ENCODE measurements at places on chromosomes 1 and 21.
A peak's percentile ranks its signal among the peaks of the same experiment; 100 is the strongest.

DNA sequence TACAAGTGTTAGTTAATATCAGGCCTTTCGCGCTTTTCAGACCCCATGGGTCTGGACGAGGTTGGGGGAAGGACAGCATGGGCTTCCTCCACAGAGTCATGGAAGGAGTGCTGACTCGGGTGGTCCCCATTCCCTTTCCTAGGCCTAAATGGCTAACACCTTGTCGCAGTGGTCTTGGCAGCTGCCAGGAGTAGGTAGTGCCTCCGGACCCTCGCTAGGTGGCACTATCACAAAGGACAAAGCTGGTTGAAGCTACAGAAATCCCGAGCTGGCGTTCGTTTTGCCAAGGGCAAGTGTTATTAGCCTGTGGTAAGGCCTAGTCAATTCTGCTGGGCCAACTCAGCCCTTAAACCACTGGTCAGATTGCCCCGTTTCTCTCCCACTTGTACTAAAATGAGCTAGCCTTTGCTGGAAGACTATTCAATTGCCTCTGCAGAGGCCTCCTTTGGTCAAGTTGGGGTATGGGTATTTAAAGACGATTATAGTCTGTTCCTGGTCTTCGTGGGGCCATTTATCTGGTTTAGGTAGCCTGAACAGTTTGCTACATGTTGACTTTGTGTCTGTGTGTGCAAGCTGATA is 1.1 kb upstream of the UBE2Q1 start:
- peak; percentile 87 for DNase-seq

- DNase-seq: no peak
These were observed 49.2 kb downstream of the DUSP10 start for GRCh38 chr1:221692643-221693042.

- no peak for DNase-seq
These were observed 32.6 kb downstream of the ZBED6 start for GRCh38 chr1:203828002-203828401.

DNA sequence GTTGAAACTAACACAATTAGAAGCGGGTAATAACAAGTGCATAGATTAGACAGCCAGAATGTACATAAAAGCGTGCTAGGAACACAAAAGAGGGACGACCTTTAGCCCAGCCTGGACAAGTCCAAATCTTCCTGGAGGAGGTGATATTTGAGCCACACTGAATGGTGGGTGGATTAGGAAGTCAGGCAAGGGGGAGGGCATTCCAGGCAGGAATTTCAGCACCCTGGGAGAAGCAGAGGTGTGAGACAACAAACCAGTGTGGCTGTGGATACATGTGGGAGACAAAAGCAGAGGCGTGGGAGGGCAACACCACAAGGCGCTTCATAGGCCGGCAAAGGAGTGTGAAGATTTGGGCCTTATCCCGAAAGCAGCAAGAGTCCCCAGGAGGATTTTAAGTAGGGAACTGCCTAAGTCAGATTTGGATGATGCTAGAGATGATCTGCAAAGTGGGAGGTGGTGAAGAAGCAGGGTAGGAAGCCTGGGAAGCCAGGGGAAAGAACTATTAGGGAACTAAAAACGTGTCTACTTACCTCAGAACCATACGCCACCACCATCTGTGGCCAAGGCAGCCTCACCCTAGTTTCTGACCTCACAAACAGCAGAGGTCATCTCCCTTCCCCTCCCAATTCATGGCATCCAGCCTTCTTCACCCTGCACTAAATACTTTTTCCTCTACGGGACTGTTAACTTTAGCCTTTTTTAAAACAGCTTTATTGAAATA is 81.8 kb downstream of the GLUL start:
- DNase-seq: no peak

DNA sequence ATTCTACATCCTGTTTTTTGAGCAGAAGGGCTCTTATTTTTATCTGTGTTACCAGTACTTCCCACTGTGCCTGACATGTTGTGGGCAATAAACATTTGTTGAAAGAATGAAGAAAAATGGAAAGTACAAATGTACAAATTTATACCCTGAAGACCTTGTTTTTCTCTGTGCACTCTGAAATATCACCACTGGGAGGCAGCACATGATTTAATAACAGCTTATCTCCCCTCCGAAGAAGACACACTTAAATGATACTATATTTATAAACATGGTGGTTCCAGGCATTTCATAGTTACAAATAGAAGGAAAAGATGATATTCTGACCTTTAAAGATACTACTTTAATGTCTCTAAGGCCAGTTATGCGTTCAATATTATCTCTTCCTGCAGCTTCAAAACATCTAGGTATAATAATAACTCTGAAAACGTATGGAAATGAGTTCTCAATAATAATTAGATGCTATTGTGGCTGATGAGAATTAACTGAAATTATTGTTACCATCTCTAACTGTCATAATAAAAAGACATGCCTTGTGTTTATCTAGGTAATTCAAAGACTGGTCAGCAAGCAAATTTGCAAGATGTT is 12.8 kb downstream of the DYNLT5 start:
- peak; percentile 78 for DNase-seq

Measured in activated CD8-positive, alpha-beta T cell treated with anti-CD3 and anti-CD28 coated beads for 36 hours (primary cell).